Fibroblast of skin of left quadriceps (primary cell): ENCODE measurements at places on chromosomes 5 and 9.

DNA sequence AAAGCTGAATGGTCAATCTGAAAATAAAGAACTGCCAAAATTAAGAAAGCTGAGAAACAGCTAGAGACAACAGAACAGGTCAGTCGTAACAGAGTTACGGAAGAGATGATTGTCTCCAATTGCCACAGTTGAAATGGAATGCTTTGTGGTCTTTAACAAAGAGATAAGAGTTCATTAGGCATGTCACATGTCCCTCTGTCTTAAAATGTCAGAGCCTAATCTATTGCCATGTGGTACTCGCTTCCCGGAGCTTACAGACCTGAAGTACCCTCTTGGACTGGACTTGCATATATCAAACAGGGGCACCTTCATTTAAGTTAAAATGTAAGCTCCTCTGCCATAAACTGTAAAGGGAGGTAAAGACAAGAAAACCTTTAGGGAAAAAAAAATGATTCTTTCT is 19.7 kb downstream of the TTC39B start:
- DNase-seq = no peak

- no peak for DNase-seq
Measured at GRCh38 chr9:33661176-33661575, 134.2 kb upstream of the PRSS3 start.

DNA sequence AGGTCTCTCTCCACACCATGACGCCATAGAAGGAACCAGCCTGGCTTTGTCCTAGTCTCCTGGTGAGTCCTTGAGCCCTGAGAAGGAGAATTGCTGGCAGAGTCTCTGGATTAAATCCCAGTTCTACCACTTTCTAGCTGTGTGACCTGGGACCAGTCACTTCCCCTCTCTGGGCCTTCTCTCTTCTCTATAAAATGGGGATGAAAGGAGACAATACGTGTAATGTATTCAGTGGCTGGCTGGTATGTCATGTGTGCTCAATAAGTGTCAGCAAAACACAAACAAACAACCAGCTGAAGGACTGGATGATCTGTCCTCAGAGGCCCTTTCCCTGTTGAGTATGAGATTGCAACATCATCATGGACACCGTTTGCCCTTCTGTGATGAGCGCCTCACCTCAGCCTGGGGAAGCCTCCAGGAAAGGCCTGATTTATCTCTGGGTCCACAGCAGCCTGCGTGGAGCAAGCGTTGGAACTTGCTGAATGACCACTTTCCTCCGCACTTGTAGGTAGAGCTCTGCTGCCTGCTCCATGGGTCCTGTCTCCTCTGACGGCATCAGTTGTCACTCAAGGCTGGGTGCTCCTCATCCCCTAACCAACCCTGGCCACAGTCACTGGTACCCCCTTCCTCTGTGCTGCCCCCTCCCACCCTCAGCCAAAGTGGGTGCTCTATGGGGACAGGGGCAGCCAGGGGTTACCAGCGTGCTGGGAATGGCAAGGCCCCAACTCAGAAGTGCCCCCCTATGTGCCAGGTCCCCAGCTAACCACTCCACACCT is 3.6 kb upstream of the NR5A1 start:
- DNase-seq = no peak

DNA sequence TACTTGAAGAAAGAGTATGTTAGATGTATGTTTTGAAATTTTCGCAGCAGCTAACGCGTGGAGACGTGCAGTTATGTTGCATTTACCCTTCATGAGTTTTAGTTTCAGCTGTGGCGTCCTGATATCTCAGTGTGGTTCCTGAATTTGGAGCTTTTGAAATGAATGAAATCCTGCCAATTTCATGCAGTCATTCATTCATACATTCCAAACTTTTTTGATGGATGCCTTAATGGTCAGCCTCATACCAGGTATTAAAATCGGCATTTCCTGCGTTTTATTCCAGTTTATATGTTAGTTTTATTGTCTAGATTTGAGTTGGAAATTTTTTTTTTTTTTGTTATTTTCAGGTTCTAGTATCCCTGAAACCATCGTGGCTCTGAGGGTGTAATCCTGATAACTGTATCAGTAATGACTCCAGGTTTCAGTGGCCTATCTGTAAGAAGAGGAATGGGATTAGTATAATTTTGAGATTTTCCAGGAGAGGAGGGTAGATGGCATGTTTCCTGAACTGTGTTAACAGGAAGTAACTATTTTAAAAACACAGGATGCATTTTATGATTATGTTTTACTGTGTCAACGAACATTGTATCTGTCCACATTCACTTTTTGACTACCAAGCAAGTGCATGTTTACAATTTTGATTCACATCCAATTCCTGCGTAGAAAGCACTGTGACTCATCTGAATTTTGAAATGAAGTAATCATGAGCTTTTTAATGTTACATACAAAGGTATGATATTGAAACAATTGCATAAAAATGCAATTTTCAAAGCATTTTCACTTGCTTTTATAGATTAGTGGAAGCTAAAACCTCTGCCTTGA is 1.0 kb downstream of the FOCAD start:
- peak; percentile 50 for DNase-seq

DNA sequence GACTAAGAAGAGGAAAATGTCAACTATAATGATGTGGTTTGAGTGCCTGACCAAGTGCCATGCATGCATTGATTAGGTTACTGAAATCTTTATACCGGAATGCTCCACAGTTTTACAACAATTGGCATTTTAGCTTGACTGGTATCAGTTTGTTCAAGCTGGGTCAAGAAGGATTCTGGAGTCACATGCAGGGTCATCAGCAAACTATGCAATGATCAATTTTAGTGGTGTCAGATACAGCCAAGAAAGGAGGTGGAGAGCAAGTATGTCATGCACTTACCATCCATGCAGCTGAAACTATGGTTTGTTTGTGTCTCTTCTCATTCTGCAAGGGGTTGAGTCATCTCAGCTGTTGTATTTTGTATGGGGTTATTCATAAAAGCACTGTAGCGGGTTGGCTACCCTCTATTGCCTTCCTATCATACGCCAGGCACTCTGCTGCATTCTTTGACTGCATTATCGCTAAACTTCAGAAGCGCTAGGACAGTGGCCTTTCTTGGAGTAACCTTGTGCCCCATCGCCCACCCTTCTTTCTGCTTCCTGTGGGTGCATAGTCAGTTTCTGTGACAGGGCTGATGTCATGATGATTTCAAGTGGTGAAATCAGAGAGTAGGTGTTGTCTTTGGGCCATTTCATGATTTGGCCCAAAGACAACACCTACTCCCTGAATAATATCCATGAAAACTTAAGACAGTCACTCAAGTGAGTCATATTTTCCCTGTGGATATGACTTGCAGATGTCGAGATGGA is 145.4 kb downstream of the MTX3 start:
- DNase-seq = peak; percentile 67

DNA sequence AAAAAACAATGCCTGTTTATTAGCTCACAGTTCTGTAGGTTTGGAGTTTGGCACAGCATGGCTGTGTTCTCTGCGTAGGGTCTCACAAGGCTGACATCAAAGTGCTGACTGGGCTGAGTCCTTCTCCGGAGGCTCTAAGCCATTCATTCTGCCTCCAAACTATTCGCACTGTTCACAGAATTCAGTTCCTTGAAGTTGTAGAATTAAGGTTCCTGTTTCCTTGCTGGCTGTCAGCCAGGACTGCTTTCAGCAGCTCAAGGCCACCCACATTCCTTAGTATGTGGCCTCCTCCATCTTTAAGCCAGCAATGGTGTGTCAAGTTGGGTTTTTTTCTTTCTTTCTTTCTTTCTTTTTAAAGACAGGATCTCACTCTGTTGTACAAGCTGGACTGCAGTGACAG is 161.9 kb downstream of the CDH6 start:
- no peak for DNase-seq

- peak; percentile 39 for DNase-seq
Measured at GRCh38 chr5:169577951-169578350, 5.6 kb upstream of the SPDL1 start.

GRCh38 chr5:157571357-157571827 is 4.2 kb downstream of the ADAM19 start:
- DNase-seq = peak; percentile 53

DNA sequence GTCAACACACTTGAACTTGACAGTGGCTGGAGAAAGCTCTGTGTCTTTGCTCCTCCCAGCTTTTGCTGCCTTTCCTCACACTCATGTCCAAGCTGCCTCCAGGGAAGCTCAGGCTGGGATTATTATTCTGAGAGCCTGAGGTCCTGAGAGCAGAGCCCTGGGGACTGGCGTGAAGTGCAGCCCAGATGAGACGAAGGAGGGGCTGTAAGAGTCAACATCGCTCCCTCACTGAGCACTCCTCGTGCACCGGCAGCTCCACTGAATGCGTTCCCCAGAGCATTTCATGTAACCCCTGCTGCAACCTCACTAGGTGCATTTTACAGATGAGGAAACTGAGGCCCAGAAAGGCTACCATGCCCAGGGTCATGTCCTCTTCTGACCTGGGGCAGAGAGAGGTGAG is 63.5 kb upstream of the PHYKPL start:
- DNase-seq = no peak
